ENCODE measurements at places on chromosomes 2 and 18.

- DNase-seq = no peak
Observed at GRCh38 chr2:170737821-170738220, 22.7 kb downstream of the SP5 start.

DNA sequence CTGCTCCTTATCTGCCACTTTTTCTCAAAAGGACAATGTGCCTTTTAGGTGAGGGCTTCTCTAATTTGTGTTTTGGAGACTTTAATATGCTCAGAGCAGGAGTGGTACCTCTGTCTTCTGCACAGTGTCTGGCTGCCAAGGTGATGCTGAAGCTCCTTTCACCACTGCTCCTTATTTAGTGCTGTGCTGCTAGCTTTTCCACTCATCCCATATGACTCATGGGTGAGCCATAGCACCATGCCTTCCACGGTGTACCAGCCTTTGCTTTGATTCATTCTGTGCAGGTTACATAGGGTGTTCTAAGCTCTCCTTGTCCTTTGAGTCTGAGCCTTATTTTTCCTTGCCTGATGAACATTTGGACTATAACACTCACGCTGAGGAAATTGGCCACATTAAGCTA lies 202.4 kb downstream of the ARL6IP6 start:
- DNase-seq = no peak

DNA sequence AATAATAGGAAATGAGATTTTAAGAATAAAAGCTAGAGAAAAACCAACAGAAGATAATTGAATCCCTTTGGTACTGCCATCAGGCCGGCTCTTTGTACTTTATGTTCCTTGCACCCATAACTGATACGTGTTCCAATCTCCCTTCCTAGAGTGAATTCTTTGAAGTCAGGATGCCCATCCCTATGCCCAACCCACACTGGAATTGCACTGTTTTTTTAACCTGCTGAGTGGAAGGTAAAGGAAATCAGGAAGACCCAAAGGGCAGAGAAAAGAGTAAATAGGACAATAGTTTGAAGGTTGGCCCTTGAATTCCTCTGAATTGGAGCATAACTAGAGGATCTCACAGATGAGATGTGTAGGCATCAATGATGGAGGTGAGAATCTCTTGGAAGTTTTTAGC lies 4.4 kb upstream of the ATG16L1 start:
- no peak for DNase-seq

GRCh38 chr18:77218642-77219041 lies 31.0 kb upstream of the GALR1 start:
- DNase-seq = no peak

DNA sequence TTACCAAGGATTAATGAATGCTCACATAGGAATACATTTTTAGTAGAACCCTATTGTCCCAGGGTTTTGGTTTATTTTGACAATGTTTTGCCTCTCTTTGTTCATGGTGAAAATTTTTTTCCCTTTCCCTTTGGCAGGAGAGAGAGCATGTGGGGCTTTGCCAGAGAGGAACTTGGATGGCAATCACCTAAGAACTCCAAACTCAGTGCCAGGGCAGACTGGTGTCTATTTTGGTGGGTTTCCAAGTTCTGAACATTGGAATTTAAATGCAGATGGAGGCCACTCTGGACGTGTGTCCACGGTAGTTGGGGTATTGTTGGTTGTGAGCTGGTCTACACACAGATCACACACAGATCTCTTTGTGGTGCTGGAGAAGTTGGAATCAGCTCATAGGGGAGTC lies 2091.1 kb upstream of the PIK3C3 start:
- DNase-seq = no peak

DNA sequence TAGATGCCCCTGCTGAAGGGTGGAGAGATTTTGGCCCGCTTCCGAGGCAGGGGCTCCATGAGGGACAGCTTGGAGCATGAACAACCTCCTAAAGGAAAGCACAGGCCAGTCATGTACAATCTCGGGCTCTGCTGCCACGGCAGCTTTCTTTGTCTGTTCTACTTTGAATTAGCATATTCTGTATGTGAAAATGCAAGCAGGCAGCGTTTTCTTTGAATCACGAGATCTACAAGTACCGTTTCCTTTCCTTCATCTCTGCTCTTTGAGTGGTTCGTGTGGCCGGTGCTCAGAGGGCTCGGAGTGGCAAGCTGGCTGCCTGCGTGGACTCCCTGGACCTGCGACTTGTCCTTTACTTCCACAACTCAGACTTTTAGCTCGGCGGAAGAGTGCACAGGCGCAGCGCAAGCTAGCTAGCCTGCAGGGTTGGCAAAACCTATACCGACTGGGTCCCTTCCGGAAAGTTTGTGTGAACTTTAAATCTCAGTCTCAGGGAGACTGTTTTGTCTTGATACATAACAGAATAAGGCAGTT lies 6.9 kb downstream of the TWIST2 start:
- no peak for DNase-seq

GRCh38 chr2:49226360-49226759 lies 72.0 kb upstream of the FSHR start:
- DNase-seq = no peak

DNA sequence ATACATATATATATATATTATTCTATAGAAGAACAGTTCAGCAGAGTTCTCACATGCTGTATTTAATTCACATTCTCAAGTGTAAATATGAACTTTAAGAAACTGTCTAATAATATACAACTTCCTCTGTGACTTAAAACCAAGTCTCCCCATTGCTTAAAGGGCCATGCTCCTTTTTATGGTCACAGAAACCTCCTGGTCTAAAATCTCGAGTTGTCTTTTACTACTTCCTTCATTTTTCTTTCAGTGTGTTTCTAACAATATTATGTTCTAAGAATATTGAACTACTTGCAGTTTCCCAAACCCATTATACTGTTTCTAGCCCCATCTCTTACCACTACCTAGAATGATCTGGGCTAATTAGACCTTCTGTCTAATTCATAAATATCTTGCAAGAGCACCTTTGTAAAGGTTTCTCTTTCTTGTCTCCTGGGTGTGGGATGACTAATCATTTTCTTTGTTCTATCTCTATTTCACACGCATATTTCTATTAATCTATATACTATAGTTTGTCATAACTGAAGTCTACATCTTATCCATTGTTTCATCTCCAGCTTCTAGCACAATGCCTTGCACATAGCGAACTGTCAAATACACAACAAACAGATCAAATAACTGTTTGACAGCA lies 48.8 kb downstream of the ERBB4 start:
- DNase-seq = no peak

GRCh38 chr2:72115110-72116080 lies 32.3 kb downstream of the CYP26B1 start:
- no peak for DNase-seq

GRCh38 chr2:43268066-43268953 lies 41.9 kb upstream of the ZFP36L2 start:
- no peak for DNase-seq

DNA sequence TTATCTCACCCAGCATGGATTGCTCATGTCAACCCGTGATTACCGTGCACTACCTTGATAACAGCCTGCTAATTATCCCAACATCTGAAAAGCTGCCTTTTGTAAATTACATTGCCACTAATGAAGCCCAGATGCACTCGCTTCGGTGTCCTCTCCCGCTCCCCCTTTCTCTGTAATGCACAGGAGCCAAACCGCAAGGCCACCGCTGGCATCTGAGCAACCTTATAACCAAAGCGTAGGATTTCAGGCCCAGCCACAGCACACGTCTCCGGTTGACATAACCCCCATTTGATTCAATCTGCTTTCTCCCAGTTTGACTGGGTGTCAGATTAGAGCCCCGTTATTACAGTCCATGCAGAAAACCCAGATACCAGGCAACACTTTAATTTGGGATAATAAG lies 341.2 kb downstream of the ALK start:
- no peak for DNase-seq

GRCh38 chr2:132681766-132682165 lies 11.8 kb upstream of the LYPD1 start:
- no peak for DNase-seq

- DNase-seq = no peak
Observed at GRCh38 chr2:69518841-69519240, 81.6 kb upstream of the NFU1 start.

- DNase-seq = no peak
Observed at GRCh38 chr2:39684464-39684863, 18.7 kb downstream of the TMEM178A start.

DNA sequence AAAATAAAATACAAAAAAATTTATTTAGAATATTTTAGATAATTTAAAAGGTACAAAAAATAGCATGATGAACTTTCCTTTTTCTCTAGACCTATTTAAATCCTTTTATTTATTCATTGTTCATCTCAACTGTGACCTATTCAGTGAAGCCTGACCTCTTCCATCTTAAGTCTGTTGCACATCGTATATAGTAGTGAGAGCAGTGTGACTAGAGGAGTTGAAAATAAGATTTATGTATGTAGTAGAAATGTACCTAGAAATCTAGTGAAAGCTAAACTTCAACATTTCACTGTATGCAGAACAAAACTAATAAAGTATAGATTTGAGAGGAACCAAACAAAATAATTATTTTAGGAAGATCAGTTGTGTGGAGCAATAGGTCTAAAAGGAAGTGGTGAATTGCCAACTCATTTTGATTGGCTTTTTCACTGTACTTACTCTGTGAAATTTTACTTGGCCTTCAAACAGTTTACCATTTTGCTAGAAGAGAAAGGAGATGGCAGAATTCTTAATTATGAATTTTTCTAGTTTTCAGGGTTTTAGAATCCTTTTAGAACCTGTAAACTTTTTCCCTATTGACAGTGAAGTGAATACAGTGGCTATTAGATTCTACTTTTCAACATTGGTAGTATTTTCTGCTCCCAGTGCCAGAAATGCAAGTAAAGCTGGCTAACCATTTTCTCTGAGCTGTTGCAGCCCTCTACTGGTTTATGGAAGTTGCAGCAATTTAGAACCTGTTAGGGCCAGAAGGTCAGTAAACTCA lies 11.0 kb downstream of the ANKRD12 start:
- no peak for DNase-seq

DNA sequence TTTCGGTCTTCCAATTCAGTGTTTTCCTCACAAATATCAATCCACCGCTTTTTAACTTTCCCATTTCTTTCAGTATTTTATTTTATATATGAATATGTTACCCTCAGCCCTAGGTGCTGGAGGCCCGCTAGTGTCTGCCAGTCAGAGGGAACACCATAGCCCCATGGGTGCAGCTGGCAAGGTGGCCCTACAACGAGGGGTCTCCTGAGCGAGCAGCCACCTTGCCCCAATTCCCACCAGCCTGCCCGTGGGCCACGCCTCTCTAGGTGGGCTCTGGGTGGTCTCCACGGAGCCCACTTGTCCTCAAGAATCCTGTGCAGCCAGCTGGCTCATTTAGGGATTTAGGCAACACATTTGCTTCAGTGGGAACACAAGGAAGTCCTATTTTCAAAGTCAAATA lies 72.5 kb upstream of the RGPD5 start:
- no peak for DNase-seq

DNA sequence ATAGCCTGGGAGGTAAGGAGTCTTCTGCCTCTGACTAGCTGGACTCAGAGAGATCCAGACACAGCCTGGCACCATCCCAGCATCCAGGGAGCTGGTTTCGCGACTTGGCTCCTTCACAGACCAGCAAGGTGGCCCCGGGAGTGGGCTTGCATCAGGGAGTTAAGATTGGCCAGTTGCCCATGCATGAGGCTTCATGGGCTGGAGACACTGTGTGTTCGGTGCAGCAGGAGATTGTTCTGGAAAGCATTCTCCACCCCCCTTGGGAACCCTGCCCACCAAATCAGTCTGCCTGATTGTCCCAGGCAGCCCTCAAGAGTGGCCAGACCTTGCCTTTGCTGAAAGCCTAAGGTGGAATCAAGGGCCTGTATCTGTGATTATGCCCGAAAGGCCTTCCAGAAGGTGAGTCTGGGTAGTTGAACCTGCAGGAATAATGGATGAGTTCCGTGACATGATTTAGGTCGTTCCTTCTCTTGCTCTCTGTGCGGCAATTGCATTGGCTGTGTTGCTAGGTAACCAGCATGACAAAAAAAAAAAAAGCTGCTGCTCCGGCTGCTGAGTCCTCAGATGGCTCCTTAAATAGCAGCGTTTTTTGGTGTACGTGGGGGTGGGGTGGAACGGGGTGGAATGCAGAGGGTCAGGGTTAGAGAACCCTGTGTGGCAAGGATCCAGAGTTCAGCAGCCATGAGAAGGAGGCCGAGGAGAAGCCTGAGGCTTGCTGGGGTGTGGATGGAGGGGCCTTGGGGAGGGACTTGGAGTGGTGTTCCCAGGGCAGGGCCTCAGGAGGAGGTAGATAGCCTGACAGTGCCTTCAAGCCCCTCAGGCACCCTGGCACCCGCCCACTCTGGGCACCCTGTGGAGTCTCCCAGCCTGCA lies 93.0 kb upstream of the MCFD2 start:
- DNase-seq = no peak

DNA sequence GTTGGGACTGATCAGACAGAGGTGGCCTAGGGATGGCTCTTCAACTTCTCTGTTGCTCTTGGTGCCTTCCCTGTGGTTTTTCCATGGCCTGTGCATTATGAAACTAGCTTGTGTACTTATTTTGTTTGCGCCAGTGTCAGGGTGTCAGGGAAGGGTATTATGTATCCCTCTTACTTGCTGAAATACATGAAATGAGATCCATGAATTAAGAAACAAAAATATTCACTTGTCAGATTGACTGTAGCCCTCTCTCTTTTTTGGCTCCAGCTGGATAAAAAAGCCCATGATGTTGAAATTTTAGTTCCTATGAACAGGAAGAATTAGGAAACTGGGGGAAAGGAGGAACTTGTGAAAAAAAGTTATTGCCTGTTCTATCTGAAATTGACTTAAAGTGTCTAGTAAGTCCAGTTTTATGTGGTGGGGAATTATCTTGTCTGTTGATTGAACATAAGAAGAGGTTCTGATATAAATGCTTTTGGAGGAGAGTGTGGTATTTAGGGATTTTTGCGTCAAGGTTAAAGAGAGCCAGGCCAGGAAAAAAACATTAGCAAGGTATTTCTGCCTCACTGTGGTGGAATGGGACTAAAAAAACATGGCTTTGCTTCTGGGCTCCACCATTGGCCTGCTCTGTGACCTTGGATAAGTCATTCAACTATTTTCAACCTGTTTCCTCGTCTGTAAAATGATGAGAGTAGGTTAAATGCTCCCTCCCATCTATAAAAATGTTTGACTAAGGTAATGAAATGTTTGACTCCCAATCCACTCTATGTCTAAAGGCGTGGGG lies 12.0 kb downstream of the UGP2 start:
- DNase-seq = no peak

- no peak for DNase-seq
Observed at GRCh38 chr2:182228741-182229140, 198.1 kb downstream of the PDE1A start.

DNA sequence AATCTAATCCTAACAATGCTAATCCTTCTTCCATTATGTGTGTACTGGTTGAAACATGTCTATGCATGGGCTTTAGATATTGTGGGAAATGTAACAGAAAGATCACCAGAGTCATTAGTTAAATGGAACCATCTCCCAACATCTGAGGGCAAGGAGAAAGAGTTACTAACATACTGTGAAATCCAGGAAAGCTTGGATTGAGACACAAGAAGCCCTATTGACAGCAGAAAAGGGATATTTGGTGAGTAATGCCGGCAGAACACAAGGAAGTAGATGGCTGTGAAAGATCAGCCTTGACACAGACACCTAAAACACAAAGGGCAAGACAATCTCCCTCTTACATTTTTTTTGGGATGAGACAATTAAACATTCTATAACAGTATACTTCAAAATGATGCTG lies 28.5 kb upstream of the LAMA1 start:
- no peak for DNase-seq

All from activated T-cell treated with anti-CD3 and anti-CD28 coated beads for 48 hours (primary cell).